Amniotic stem cell (primary cell): ENCODE measurements at places on chromosomes 16 and 17.

DNA sequence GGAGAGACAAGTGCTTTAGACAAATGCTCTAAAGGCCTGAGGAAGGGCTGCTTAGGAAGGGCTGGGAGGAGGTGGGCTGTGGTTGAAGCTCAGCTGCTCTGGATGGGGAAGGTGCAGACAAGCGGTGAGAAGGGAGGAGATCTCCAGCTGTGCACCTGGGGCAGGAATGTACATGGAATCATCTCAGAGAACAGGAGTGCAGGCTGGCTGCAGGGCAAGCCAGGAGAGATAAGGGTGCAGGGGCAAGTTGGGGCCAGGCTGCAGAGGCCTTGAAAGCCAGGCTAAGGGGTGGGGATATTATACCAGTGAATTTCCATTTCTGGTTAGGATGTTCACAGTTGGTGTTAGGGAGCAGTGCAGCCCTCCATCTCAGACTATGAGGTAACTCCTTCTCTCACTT lies 4.2 kb downstream of the SLC6A2 start:
- DNase-seq: no peak

GRCh38 chr17:55427587-55427882 lies 5.9 kb upstream of the MMD start:
- no peak for DNase-seq

- no peak for DNase-seq
Measured at GRCh38 chr17:82765371-82765770, 13.5 kb downstream of the TBCD start.

- no peak for DNase-seq
Measured at GRCh38 chr16:15972046-15972868, 22.8 kb downstream of the ABCC1 start.

GRCh38 chr17:56367366-56367765 lies 214.1 kb downstream of the ANKFN1 start:
- DNase-seq: no peak

- no peak for DNase-seq
Measured at GRCh38 chr16:81242977-81243618, 4.6 kb downstream of the BCO1 start.

DNA sequence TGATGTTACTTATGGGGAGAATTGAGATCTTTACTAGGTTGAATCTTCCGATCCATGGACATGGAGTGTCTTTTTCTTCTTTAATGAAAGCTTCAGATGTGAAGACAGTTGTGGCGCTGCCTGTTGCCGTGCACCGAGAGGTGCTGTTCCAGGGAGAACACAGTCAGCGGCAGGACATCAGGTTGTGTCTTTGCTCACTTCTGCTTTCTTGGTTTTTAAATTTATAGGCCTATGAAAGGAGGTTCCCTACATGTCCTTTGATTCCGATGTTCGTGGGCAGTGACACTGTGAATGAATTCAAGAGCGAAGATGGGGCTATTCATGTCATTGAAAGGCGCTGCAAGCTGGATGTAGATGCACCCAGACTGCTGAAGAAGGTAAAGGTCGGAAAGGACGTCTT lies 49.8 kb downstream of the SEC14L1 start:
- no peak for DNase-seq
